ENCODE measurements at places on chromosomes 13 and 19.

- DNase-seq = no peak
These were observed 9.6 kb downstream of the KLK5 start for GRCh38 chr19:50943074-50943828.

DNA sequence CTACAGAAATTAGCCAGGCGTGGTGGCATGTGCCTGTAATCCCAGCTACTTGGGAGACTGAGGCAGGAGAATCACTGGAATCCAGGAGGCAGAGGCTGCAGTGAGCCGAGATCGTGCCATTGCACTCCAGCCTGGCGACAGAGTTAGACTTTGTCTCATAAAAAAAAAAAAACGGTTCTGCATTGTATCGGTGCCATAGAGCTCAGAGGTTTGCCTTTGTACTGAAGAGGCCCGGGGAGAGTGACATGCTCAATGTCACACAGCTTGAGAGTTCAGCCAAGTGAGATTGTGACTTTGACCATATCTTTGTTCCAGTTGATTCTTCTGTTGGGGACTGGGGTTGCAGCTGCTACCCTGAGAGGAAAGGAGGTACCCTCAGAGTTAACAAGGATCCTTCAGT lies 4.3 kb downstream of the HAUS8 start:
- no peak for DNase-seq

DNA sequence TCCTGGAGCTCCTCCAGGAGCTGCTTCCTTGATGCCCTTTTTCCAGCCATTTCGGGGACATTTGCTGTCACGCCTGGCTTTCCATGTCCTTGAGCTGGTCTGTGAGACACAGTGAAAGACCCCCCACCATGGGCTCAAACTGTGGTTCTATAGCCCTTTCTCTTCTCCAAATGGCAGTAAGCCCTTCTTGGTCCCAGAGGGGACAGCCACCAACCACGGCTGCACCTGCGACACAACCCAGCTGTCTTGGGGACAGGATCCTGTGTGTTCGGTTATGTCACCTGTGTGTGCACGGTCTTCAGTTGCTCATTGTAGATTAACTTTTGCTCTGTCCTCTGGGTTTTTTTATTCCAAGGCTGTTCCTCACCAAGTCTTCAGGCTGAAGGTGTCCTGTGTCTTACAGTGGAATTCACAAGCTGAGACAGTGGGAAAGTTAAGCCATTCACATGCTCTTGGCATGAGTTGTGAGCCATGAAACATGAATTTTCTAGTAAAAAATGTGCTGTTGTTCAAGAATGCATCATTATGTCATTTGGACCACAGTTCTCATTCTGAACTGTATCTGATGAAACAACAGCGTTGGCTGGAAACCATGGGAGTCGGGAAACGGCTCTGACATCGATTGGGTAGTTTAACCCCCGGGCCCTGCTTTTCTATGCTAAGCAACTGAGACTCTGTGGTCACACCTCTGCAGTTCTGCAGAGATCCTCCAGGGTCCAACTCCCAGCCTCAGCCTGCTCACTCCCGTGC lies 129.5 kb upstream of the MCF2L start:
- peak; percentile 15 for DNase-seq

GRCh38 chr19:44939668-44940067 lies 2.4 kb upstream of the APOC4 start:
- DNase-seq = no peak

DNA sequence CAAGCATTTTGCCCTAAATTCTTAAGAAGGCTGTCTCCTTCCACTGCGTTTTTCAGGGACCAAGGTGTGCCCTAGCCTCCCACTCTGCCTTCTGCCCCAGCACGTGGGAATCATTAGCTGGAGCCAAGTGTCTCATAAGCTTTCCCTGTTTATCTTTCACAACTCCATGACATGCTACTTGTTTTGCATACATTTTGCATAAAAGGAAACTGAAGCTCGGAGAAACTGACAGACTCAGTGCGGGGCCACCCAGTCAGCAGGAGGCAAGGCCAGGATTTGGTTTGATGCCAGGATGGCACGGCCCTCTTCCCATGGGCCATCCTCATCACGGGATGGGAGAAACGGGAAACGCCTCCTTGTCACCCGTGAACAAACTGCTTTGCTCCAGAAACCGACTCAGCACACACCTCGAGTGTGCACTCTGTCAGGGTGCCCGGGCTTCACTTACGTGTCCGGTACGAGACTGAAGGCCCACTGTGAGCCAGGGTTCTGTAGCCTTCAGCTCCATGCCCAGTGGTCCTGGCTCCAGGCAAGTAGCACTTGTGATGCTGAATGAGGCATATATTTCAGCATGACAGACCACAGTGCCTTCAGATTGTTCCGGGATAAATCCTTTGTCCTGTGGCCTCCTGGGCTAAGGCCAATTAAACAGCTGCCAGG lies 9.6 kb downstream of the CEBPA start:
- no peak for DNase-seq

GRCh38 chr19:54271106-54271505 lies 9.8 kb downstream of the LILRB2 start:
- DNase-seq = no peak

- no peak for DNase-seq
These were observed 364.1 kb downstream of the FOXO1 start for GRCh38 chr13:40302351-40302750.

- no peak for DNase-seq
These were observed 94.1 kb downstream of the STK24 start for GRCh38 chr13:98482476-98483444.

All from non-pigmented ciliary epithelial cell (primary cell).